ENCODE measurements at places on chromosomes 7 and 10.

GRCh38 chr7:47460251-47460989 lies 121.5 kb downstream of the TNS3 start:
- no peak for DNase-seq

GRCh38 chr7:36986511-36986933 lies 262.2 kb upstream of the AOAH start:
- DNase-seq = no peak

GRCh38 chr10:52923520-52923919 lies 150.9 kb upstream of the MBL2 start:
- DNase-seq = no peak

GRCh38 chr10:32372000-32372875 lies 25.3 kb upstream of the EPC1 start:
- DNase-seq = no peak

DNA sequence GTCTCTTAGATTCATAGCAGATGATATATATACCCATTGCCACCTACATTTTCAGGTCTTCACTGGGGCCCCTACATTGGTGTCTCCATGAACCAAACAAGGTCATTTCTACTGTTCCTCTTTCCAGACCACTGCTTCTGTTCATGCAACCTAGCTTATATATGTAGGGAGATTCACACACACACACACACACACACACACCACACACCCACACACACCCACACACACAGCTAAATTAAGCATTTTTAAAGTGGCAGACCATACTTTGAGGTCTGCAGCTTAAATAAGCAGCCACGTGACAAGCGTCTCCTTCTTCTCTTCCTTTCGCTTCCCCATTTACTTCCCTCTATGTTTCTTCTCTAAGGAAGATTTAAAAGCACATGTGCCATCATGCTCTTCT lies 70.0 kb upstream of the CC2D2B start:
- DNase-seq = no peak

GRCh38 chr10:13016426-13016825 lies 14.9 kb upstream of the CCDC3 start:
- DNase-seq = no peak

DNA sequence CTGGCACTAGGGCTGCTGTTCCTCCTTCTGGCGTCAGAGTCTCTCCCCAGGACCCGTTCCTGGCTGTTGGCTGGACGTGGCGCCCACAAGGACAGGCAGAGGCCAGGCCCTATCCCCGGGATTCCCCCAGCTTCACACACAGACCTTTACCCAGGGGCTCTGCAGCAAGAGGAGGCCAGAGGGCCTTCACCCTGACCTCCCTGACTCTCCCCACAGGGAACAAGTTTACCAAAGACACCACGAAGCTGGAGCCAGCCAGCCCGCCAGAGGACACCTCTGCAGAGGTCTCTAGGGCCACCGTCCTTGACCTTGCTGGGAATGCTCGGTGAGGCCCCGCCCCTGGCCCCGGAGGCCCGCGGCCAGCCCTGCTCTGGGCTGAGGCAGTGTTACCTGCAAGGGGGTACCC lies 82.2 kb downstream of the GTF2IRD1 start:
- no peak for DNase-seq

- DNase-seq = no peak
Observed at GRCh38 chr7:84069999-84070500, 124.5 kb downstream of the SEMA3A start.

DNA sequence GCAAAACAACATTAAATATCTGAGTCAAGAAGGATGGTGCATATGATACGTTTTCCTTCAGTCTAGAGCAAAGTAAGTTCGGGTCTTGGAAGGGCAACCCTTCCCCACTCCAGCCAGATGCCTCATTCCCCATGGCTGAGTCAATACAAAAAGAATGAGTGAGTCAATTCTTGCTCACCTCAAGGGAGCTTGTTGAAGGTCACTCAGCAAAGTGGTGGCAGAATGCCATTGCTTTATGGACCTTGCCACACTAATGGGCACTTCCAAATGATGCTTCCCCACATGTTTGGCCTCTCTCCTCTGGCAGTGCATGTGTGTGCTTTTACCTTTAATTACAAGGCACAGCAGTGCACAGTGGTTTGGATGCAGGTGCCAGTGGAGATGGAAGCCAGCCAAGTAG lies 296.5 kb downstream of the SORCS3 start:
- no peak for DNase-seq

DNA sequence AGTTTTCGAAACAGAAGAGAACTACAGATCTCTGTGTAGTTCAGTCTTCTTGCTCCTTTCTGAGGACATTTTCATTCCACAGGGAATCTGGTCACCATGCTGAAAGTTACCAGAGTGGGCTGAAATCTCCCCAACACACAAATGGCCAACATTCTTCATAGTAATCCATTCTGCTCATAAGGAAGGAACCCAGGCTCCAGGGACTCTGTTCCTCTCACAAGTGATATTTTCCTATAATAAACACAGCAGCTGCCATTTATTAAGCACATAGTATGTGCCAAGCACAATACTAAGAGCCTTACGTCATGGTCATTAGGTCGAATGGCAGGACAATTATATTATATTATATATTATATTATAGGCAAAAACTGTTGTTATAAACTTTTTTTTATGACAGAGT lies 109.8 kb downstream of the RAB11FIP2 start:
- DNase-seq = no peak

GRCh38 chr10:126212738-126213137 lies 175.5 kb downstream of the ADAM12 start:
- DNase-seq = no peak

DNA sequence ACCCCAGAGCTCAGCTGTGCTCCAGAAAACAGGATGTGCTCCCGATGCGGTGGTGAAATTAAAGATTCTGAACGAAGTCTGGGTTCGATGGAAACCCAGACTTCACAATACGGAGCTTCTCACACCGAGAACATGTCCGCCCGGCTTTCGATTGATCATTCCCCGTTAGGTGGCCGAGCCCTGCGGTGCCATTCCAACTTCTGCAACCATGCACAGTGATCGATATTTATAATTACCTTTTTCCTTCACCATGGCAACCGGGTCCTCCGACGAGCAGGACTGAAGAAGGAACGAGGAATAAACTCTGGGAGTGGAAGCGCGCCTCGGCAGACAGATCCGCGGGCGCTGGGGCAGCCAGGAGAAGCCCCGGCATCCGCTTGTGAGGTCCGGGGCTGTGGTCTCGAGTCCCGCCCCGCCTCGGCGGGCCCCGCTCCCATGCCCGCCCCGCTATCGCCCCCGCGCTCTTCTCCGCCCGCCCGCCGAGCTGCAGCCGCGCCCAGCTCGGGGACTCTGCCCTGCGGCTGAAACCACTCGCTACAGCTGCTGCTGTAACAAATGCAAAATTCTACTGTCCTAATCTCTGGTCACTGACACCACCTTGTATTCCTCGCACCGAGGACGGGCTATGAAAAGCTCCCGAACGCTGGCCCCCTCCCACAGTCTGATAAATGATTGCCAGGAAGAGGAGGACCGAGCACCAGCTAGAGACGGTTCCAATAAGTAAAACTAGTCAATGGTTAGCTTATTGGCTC lies 26.2 kb downstream of the ABLIM1 start:
- peak; percentile 14 for DNase-seq

GRCh38 chr7:2258661-2259365 lies 16.8 kb downstream of the NUDT1 start:
- no peak for DNase-seq

DNA sequence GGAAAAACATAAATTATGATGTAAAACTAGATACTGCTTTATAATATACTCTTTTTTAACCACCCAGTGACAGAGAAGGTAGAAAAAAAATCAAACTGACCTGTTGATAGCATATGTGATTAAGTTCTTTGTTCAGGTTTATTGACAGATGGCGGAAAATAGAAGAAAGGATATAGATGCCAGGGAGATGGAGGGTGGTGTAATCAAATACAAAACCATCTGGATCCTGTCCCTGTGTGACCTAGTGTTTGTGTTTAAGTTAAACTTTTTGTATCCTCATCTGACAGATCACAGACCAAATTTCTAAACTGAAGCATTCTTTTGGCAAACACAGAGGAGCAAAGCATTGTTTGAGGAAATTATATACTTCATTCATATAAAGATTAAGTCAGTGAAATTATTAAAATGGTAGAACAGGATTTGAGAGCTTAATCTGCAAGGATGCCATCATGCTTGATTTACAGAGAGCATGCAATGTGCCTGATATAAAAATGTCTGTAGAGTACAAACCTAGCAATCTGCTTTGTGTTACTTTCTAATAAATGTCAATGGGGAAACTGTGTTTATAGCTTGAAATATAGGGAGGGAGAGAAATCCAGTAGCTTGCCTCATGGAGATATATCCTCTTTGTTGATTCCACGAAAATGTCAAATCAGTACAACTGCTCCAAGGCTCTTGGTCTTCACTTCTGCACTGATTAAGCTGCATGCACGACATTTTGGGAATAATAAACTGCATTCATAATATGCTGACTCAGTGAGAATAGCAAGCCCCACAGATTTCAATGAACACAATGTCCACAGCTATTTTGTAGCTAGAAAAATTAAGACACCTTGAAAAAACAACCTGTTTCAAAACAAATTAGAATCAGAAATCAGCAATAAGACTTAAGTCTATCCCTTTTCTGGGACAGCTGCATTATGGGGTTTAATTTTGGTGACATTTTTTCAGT lies 39.0 kb downstream of the SEM1 start:
- no peak for DNase-seq

DNA sequence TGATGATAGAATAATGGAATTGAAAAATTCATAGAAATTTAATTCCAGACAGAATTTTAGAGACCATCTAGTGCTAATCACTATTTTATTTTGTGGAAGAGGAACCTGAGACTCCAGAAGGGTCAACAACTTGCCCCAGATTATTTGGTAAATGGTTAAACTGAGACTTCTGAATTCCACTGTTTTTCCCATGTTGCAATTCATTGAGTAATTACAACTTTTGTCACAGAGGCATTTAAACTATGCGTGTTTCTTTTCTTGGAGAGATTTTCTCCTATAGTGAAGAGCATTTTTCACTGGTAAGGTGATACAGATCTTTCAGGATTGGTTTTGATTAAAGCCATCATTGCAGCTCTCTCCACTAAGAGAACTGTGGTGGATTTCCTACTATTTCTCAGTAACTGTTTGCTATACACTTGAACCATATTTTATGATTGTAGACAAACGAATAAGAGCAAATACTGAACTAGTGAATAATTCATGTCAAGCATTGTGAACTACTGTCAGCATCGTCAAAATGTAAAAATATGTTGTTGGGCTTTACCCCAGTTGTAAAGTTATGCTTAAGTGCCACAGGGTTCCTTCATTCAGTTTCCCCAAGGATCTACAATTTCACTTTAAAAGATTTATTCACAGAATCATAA lies 26.5 kb downstream of the LRGUK start:
- DNase-seq = no peak

DNA sequence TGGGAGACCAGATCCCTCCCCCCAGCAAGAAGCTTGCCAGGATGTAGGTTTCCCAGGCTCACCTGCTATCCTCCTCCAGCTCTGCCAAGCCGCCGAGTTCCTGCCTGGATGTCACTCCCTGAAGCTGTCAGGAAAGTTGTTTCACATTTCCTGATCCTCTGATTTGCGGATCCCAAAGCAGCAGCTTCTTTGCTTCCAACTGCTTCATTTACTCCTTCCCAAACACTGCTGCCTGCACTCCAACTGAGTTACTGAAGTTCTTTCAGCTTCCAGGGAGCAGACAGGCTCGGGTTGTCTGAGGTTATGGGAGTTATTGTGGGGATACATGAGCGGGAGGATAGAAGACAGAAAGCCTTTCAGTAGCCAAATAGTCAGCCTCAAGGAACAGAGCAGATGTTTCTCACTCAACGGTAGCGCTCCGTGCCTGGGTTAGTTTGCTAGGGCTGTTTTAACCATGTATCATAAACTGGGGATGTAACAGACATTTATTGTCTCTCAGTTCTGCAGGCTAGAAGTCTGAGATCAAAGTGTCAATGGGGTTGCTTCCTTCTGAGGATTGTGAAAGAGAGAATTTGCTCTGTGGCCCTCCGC lies 516.0 kb downstream of the REEP3 start:
- no peak for DNase-seq

GRCh38 chr7:131307627-131308026 lies 20.0 kb upstream of the MKLN1 start:
- DNase-seq = no peak

All from stimulated activated CD8-positive, alpha-beta memory T cell treated with anti-CD3 and anti-CD28 coated beads, Interleukin-2, amount 100 ng/mL, for 48 hours (primary cell).